CD4-positive, alpha-beta T cell treated with Interleukin-4 for 4 hours (primary cell): ENCODE measurements at places on chromosomes 3 and 15.

DNA sequence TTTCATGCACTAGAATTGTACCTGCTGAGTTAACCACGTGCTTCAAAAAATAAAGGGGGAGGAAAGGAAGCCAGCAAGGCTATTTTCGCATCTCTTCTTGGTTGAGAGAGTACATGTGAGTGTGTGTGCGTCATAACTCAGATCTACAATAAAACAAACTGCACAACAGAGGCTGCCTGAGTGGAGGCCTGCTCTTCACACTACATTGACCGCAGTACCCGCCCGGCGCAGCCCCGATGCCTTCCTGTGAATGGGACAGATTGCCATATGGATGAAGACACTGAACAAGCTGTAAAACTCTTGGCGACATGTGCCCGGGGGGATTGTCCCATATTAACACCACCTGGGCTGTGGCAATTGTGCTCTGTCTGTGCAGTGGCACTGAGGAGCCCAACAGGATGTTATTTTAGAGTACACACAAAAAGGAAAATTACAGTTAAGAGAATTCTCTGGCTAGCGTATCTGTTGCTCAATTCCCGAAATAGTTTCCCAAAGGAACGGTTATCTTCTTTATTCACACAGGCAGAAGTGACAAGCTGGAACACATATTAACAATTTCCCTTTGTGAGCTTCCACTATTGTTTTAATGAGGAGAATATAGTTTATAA lies 551.5 kb downstream of the FOXP1 start:
- no peak for DNase-seq

DNA sequence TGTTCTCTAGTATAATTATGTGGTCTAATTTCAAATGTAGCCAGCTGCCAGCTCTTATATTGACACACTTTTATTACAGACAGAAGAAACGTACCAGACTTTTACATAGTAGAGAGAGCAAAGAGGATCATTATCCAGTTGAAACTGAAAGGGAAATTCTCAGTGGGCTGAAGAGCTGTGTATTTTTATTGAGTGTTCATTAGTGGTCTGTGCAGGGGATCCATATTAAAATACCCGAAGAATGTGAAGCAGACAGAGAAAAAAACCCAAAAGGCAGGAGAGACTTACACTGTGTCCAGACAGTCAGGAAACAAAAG lies 41.3 kb downstream of the MYRIP start:
- DNase-seq = no peak

DNA sequence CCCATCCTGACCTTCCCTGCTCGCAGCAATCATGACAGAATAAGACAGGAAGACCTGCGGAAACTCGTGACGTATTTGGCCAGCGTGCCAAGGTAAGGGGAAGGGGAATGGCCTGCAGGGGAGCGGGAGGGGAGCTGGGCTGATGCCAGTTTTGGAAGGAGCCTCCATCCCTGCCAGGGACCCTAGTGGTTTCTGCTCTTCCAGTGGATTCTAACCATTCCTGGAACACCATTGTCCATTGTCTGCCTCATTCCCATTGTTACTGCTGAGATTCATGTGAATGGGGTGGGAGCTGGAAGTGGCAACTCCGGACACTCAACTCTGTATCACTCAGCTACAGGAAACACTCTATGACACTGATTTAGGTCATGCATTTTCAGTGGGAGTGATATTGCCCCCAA lies 242.9 kb upstream of the ROPN1 start:
- DNase-seq = no peak

DNA sequence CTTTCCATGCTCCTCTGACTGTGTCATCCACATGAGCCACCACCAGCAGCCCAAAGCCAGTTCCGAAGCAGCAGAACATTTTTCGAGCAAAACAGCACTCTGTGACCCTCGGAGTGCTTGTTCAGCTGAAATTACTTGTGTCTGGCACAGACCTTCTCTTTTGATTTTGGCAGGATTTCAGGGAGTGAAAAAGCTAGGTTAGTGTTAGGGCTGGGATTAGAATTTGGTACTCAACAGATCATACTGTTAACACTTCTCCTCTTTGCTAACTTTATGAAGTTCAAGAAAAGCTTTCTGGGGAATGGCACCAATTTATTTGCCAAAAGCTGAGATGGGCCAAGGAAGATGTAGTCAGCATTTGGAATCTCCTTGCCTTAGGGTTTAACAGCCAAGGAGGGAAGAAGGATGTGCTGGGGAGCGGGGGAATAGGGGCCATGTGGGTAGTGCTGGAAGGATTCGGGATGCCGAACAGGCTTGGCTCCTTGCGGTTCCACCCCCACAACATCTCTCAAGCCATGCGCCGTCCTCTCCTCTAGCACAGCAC lies 55.1 kb upstream of the TRA2B start:
- DNase-seq = no peak

GRCh38 chr3:31853580-31853979 lies 127.5 kb downstream of the OSBPL10 start:
- no peak for DNase-seq

DNA sequence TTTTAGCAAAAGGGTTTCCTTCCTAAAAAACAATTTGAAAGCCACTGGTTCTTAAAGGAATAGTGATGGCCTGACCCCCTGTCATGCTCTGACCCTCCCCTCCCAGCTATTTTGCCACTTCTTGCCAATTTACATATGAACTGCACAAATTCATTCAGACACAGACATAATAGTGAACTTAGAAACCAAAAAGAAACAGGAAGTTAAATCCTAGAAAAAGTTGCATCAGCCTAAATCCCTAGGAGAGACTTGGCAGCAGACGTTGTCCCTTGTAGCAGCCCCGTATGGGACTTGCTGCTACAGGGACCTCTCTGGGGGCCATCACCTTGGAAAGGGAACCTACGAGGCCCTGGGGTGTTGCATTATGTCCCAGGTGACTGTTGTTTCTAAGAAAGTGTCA lies 14.3 kb upstream of the PDE8A start:
- DNase-seq = no peak

GRCh38 chr3:195153130-195153529 lies 117.8 kb downstream of the XXYLT1 start:
- no peak for DNase-seq

DNA sequence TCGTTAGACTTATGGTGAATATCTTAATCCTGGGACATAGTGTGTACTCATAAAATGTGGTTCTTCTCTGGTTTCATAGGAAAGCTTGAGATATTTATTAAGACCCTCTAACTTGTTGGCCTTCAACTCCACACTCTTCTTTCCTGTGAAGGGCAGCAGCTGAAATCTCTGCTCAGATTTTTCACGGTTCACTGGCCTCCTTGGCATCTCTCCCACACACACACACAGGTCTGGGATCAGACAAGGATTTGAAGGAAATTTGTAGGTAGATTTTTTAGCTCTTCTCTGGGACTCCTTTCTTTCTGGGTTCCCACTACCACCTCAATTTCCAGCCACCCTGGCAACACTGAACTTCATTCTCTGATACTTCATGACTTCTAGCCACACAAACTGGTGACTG lies 70.2 kb downstream of the MYRIP start:
- no peak for DNase-seq

GRCh38 chr15:48965972-48966371 lies 2.3 kb upstream of the SHC4 start:
- DNase-seq = no peak

- DNase-seq = no peak
Observed at GRCh38 chr3:194132465-194133286, 3.3 kb upstream of the HES1 start.

- no peak for DNase-seq
Observed at GRCh38 chr3:59895972-59896371, 846.1 kb upstream of the CFAP20DC start.

- DNase-seq = no peak
Observed at GRCh38 chr3:10937141-10937825, 55.3 kb upstream of the SLC6A1 start.

DNA sequence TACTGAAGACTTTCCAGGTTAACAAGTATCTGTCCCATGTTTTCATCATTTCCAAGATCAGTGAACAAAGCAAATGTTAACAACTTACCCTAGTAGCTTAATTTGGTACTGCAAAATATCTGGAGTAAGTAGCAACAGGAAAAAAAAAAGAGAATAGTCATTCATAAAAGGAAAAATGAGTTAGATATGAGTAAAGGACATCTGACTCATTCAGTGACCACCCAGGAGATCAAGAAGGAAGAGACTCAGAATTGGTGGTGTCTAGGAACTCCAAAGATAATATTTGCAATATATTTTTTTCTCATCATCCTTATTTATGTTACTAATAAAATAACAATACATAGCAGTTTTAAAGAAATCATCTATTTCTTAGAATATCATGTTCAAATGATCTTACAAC lies 253.8 kb upstream of the COL8A1 start:
- no peak for DNase-seq
